ENCODE measurements at places on chromosomes 11 and 22. TPM values are rescaled to one million over a fixed set of nuclear protein-coding genes. Genes with fewer than 3 reads are reported as not detected.

YIF1A gene
- 125 TPM for total RNA-seq

SMIM35 gene
- total RNA-seq = 0.16 TPM

SNX32 gene
- 1.6 TPM for total RNA-seq

UPK3A gene
- not detected for total RNA-seq

OVOL1 gene
- total RNA-seq = 0.10 TPM

BCO2 gene
- total RNA-seq = 0.49 TPM

TMEM86A gene
- 0.52 TPM for total RNA-seq

GRCh38 chr22:42203609-42204008 is 66.8 kb downstream of the TCF20 start:
- H3K27me3 ChIP-seq = no peaks in the 10 kb centered on the region
- DNase-seq = no peak
- H3K4me1 ChIP-seq = peaks cover 48% of the 10 kb centered on the region
- peak overlapping the region; percentile 41 for H3K27ac ChIP-seq

- peak overlapping the region; percentile 98 for H3K27ac ChIP-seq
- H3K4me1 ChIP-seq = peaks cover 87% of the 10 kb centered on the region
- no peaks in the 10 kb centered on the region for H3K27me3 ChIP-seq
- DNase-seq = peak; percentile 84
These were observed 3.9 kb downstream of the UCP3 start for GRCh38 chr11:74004759-74005615.

DNA sequence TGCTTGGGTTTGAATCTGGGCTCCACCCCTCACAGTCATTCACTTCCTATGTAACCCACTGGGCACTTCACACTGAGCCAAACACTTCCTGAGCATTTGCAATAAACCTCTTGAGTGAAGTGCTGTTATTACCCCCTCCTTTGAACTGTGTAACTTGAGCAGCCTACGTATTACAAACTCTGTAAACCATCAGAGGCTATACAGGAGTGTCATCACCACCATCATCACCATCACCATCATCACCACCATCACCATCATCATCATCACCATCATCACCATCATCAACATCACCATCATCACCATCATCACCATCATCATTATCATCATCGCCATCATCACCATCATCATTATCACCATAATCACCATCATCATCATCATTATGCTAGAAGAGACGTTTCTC is 18.4 kb downstream of the RTL6 start:
- H3K27me3 ChIP-seq = peaks cover 2% of the 10 kb centered on the region
- H3K27ac ChIP-seq = no peak overlapping the region
- no peak for DNase-seq
- peaks cover 4% of the 10 kb centered on the region for H3K36me3 ChIP-seq

GRCh38 chr11:134014511-134014910 is 54.4 kb upstream of the JAM3 start:
- no peak for DNase-seq
- H3K27me3 ChIP-seq = peaks cover 47% of the 10 kb centered on the region
- H3K36me3 ChIP-seq = no peaks in the 10 kb centered on the region
- H3K27ac ChIP-seq = no peak overlapping the region

DNA sequence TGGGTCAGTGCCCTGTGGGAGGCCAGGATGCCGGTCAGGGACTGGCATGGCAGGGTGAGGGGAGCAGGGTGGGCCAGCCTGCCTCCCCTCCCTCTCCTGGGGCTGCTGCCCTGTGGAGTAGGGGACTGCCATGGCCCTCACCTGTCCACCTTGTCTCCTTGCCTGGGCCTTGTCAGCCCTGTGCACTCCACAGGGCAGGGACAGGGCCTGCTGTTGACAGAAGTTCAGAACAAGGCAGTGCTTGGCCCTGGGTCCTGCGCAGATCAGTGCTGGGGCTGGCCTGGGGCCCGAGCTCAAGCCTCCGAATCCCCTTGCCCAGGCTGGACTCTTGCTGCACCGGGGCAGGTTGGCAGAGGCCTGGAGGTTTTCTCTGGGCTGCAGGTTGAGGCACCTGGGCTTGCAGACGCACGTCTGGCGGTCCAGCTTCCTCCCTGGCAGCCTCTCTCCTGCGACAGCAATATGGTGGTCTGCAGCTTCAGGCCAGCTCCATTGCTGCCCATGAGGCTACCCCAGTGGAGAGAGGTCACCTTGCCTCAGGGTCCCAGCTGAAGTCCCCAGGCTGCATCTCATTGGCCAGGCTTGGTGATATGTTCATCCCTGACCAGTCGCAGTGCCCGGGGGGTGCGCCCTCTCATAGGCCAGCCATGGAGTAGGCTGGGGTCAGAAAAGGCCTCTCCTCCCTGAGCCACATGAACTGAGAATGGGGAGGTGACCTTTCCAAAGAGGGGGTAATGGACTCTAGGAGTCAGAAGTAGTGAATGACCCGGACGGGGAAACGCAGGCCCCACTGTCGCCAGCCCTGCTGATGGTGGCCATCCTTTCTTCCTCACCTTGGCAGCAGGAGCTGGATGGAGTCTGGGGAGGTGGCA is 21.5 kb upstream of the CHKA start:
- peaks cover 4% of the 10 kb centered on the region for H3K27me3 ChIP-seq
- DNase-seq = no peak
- peaks cover 12% of the 10 kb centered on the region for H3K4me1 ChIP-seq
- H3K4me3 ChIP-seq = no peak overlapping the region

DNA sequence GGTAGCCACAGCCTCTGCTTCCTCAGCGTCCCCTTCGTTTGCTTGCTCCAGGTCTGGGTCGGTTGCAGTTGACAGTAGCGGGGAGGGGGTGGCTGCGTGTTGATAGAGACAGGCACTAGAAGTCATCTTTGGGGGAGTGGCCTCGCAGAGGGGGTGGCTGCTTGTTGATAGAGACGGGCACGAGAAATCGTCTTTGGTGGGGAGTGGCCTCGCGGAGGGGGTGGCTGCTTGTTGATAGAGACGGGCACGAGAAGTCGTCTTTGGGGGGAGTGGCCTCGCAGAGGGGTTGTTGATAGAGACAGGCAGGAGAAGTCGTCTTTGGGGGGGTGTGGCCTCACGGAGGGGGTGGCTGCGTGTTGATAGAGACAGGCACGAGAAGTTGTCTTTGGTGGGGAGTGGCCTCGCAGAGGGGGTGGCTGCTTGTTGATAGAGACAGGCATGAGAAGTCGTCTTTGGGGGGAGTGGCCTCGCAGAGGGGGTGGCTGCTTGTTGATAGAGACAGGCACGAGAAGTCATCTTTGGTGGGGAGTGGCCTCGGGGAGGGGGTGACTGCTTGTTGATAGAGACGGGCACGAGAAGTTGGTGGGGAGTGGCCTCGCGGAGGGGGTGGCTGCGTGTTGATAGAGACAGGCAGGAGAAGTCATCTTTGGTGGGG is 328.3 kb downstream of the TBC1D22A start:
- H3K36me3 ChIP-seq = peaks cover 6% of the 10 kb centered on the region
- no peaks in the 10 kb centered on the region for H3K27me3 ChIP-seq
- peak overlapping the region; percentile 29 for H3K4me3 ChIP-seq
- DNase-seq = no peak
- peaks cover 15% of the 10 kb centered on the region for H3K4me1 ChIP-seq

Measured in activated T-helper 1 cell treated with anti-CD3 and anti-CD28 coated beads, Interleukin-12 subunit alpha, Interleukin-12 subunit beta, Interleukin-2, Interleukin-4 antibody, amounts not matched to agents 30 ng/mL and 10 ng/mL and 1 ng/mL, durations not matched to agents 14 hours and 24 hours and 36 hours (primary cell).